ENCODE measurements at places on chromosomes 7 and 10.
A peak's percentile ranks its signal among the peaks of the same experiment; 100 is the strongest.

- no peak for DNase-seq
Measured at GRCh38 chr10:119821182-119821581, 51.5 kb downstream of the MCMBP start.

DNA sequence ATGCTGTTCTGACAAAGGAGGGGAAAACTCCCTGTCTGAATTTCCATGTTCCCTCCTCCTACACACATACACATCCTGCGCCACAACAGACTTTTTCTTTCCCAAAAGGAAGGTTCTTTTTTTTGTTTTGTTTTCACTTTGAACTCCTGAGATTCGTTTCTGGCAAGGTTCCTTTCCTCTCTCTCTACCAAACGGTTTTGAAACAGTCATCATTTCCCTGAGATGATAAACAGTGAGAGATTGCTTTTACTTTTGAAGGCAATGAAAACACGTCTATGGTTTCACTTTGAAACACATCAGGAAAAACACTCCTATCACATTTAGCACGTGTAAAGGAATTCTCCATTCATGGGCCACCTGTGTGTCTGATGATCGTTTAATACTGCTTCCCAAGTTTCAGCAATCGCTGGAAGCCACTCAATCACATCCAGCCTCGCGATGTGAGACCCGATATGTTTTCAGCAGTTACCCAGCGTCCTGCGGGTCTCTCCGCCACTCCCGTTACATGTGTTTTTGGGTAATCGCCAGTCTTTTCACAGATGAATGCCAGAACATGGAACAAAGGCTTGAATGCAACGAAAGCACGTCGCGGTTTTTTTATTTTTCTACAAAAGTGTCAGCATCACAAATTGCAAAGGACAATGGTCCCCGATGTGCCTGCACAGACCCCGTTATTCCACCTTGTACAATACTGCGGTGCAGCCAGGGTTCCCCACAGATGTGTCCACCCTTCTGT, 62.8 kb upstream of the CUX1 start:
- DNase-seq = peak; percentile 52

- peak; percentile 45 for DNase-seq
Measured at GRCh38 chr7:151794508-151795167, 82.3 kb downstream of the PRKAG2 start.

GRCh38 chr10:125166658-125167057, 6.3 kb upstream of the CTBP2 start:
- no peak for DNase-seq

DNA sequence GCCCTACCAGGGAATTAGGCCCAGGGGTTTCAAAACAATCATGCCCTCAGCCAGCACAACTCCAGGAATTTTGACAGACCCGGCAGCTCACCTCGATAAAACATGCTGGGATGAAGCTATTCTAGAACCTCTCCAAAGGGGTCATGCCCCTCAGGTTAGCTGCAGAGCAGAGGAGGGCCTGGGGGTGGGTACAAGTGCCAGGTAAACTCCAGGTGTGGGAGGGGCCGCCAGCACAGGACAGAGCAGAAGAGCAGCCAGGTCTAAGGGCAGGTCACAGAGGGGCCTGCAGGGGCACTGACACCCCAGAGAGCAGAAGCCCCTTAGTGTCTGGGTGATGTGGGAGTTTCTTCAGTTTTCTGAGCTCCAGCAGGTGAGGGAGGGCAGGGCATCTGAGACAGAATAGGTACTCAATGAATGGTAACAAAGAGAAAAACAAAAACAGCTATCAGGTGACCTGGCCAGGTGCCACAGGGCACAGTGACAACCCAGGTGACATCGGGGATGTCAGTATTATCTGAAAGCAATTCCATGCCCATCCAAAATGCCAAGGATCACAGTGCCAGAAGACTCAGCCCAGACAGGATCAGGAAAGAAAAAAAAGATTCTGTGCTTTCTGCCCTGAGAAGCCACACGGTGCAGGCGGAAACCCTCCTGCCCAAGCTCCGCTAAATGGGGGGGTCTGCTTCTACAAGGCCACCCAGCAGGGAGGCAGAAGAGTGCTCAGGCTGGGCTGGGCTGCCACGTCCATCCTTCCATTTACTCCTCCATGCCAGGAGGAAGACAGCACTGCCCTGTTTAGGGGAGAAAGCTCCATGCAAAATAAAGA, 104.5 kb downstream of the TNS3 start:
- DNase-seq = no peak

All from astrocyte of the spinal cord (primary cell).